ENCODE measurements at places on chromosomes 2 and 18.

- no peak for DNase-seq
Observed at GRCh38 chr2:7392076-7392787, 475.0 kb downstream of the RNF144A start.

DNA sequence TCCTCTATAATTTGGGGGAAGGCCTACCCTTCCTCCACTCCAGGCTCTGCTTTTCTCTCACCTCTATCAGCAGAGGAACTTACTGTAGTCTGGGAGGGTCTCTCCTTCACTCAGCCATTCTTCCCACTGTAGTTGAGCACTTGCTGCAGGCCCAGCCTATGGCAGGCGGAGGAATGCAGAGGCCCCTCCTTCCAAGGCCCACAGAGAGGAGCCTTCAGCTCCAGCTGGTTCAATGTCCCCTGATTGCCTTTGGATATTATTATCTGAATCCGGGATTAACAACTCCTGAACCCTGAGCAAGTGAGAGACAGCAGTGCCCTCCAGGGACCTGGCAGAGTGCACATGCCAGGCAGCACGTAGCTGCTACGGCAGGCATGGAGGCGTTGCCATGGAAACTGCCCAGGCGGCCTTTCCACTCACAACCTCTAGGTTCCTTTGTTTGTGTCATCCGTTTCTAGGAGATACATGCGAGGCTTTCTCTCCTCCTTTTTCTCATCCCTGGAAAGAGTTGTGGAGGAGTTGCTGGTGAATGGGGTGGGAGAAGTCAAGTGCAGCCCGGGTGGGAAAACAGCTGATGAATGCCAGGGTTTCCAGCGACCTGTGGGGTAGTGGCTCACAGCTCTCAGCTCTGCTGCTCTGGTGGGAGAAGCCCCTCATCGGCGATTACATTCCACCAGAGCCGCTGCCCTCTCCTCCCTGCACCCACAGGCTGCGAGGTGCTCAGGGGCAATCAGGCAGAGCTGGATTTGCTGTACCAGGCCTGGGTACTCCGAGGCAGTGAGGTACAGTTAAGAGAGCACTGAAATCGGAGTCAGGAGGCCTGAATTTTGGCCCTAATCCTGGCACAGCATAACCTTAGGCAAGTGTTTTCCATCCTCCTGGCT, 55.3 kb upstream of the HK2 start:
- no peak for DNase-seq

DNA sequence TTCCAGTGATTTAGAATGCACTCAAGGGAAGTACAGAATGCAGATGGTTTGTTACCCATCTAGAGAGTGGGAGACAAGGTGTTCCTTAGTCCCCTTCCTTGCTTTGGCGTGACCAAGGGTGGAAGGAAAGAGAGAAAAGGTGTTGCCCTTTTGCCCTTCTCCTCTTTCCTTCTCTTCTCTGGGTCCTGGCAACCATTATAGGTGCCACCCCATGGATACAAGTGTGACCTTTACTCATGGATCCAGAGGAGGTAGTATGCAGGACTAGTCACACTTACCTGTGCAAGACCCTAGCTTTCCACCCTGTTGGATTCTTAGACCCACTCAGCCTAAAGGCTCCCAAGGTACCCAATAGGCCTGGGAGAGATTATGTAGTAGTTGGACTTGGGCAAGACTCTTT, 11.6 kb upstream of the RBFA start:
- DNase-seq = no peak

DNA sequence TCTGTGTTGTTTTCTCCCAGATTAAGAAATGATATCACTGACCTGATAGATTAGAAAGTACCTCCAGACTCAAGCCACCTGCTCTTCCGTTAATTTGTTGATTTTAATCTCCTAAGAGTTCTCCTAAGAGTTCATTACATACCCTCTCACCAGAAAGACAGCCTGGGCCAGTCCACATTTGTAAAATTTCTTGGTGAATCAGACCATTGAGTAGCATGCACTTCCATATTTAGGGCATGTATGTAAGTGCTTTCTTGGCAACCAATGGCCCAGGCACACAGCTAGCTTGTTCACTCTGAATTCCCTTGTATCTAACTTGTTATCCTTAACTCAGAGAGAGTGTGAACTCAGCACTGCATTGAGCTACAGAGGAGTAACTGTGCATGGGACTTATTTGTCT, 158.1 kb upstream of the ACAA2 start:
- no peak for DNase-seq

DNA sequence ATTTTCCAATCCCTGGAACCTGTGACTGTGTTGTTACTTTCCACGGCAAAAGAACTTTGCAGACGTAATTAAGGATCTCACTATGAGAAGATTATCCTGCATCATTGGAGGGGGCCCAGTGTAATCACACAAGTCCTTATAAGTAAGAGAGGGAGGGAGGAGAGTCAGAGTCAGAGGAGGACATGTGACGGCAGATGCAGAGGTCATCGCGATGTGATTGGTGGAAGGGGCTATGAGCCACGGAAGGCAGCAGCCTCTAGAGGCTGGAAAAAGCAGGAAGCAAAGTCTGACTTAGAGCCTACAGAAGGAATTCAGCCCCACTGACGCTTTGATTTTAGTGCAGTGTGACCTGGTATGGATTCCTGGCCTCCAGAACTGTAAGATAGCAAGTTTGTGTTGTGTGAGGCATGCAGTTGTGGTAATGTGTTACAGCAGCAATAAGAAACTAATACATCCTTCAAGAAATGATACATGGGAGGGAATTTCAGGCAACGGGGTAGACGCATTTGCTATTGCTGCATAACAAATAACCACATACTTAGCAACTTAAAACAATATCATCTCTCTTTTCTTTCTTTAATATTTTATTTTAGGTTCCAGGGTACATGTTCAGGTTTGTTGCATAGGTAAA, 112.7 kb upstream of the SERPINE2 start:
- no peak for DNase-seq

- no peak for DNase-seq
Observed at GRCh38 chr2:40955635-40956034, 503.7 kb upstream of the SLC8A1 start.

DNA sequence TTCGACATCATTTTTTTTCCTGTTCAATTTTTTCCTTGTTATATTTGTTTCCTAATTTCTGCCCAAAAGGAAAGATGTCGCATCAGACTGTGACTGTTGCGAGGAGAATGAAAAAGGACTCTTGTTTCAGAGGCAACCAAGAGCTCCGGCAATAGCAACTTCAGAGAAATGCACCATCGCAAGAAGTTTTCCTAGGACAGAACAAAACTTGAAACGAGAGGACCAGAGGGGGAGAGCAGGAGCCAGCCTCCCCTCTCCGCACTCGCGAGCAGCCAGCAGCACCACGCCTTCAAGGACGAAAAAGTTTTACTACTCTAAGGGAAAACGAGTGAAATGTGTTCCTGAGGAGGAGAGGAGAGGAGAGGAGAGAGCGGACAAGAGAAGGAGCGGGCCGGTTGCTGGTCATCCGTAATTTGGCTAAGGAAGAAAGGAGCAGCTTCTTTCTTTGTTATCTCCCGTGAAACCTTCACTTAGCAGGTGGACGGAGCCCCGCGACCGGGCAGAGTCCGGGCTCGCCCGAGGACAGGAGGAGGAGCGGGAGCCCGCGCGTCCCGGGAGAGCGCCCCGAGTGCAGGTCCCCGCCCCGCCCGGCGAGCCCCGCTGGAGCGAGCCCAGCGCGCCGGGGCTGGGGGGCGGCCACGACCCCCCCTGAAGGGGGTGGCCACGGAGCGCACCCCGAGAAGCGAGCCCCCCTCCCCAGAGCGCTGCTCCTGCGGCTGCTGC, 744 bp downstream of the POU3F3 start:
- no peak for DNase-seq

GRCh38 chr2:219386532-219387280, 1.0 kb downstream of the DNPEP start:
- DNase-seq = peak; percentile 16

GRCh38 chr18:57931038-57931437, 113.0 kb upstream of the NEDD4L start:
- DNase-seq = no peak

DNA sequence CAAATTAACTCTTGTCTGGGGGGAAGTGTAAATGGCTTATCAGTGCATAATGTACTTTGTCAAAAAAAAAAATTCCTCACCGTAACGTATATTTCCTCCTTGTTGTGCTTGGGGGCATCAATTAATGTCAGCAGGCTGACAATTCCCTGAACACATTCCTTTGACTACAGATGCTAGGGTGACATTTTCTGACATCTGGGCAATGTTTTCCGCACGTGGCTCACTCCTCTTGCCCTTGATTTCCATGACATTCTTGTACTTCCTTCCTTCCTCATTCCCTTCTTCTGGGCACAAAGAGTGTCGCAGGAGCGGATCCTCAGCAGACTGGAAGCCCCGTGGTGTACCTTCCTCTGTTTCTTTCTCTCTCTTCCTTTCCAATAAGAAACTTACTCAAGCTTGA, 173.7 kb downstream of the SP3 start:
- no peak for DNase-seq

DNA sequence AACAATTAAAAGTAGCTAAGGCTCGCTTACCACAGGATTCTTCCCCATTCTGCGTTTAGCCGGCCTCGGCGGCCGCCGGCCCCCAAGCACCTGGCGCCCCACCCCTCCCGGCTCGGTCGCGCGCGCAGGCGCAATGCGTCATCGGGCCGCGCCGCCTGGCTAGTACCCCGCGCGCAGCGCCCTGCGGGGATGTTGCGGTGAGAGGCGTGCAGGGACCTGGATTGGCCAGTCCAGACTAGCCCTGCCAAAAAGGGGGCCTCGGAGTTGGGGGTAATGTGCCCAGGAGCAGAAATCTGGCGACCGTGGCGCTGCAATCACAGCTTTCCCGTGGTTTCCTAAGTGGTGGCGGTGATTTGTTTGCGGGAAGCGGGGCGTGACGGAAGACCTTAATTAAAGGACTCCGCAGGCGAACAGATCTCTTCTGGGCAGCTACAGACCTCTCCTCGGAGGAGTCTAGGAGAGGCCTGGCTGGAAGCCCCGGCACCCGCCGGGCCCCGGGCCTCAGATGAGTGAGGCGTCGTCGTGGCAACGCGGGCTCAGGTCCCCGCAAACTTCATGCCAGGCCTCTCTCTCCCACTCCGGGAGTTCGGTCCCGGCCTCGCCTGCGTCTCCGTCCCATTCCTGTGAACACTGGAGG, 606 bp downstream of the TMEM237 start:
- peak; percentile 84 for DNase-seq

DNA sequence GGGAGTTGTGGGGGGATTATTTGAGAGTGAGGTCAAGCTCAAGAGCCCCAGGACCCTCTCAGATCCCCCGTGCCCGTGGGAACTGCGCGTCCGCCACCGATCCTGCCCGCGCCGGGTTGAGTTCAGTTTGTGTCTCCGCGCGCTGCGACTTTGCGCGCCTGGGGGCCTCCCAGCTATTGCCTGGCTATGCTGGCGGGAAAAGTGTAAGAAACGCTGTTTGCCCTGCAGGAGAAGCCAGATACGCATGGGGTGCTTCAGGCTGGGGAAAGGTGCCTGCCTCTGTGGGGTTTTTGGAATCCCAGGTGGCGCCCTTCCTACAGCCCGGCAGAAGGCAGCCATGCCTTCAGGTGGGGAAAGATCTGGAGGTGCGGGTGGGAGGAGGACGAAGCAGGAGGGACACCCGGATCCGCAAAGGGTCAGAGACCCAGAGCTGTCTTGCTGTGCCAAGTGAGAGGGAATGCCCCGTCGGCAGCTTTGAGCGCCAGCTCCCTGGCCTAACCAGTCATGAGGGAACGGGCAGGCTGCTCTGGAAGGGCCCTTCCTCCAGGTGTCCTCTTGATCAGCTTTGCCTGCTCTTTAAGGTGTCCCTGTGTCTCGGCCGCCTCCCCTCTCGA, 22.5 kb downstream of the TEX44 start:
- DNase-seq = no peak

DNA sequence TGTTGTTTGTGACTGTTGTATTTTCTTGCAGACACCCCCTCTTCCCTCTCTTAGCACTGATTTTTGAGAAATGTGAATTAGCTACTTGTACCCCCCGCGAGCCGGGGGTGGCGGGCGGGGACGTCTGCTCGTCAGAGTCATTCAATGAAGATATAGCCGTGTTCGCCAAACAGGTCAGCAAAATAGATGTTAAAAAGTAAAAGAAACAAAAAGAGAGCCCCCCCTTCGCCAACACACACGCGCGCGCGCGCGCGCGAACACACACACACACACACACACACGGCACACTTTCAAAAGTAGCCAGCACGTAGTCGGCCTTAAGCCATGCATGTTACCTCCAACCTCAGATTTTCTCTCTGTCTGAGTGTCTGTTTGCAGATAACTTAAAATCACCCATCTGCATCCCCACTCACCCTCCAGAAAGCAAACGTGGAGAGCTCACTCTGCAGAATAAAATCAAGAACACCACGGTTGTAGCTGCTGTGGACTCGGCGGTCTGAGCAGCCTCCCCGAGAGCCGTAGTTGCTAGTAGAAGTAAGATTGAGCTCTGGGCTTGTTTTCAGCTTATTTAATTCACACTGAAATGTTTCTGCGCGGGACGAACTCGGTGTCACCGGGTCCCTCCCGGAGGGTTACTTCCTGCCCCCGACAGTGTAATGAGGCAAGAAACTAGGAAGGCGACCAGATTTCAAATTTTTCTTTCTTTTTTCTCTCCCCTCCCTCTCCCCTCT, 5.1 kb downstream of the MEIS1 start:
- no peak for DNase-seq

GRCh38 chr2:197559681-197560080, 43.8 kb downstream of the MOB4 start:
- no peak for DNase-seq

DNA sequence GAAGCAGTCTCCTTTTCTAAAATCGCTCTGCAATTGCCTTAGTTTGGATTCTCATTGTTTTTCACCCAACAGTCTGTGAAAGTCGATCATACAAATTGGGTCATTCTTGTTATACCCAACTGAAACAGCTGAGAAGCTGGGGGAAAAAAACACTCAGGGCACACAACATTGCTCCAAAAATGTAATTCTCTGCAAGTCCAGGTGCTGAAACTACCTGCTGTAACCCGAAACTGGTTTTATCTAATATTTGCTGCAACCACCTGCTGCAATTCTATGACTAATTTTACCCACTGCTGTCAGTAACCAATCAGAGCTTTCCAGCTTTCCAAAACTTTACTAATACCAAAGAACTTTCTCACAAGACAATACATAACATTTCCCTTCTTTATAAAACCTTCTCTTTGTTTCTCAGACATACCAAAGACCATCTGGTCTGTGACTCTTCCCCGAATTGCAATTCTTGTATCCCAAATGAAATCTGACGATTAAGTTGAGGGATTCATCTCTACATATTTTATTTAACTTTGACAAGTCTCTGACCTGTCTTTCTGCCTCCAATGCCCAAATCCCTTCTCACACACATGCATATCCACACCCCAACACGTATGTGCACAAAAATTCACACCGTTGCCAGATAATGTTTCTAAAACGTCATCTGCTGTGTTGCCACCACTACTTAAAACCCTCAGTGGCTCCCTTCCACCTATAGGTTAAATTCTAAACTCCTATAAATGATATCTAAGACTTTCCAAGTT, 198.3 kb downstream of the PIEZO2 start:
- no peak for DNase-seq

DNA sequence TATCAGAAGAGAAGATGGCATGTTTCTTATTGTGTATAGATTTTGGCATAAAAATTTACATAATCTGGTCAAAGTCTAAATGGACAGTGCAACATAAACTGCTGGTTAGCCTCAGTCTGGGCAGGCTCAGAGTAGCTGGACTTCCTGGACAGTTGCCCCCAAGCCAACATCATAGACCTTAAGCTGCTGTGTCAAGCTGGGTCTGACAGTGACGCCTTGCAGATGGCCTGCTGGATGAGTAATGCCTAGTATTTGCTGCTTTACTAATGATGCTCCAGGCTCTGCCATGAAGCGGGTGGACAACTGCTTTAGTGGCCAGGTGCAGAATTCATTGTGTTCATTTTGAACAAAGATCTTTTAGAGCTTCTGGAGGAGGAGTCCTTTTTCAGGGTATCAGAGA, 603.7 kb upstream of the ZEB2 start:
- no peak for DNase-seq

- no peak for DNase-seq
Observed at GRCh38 chr18:26940744-26941398, 75.4 kb upstream of the AQP4 start.
